Fibroblast of mammary gland (primary cell): ENCODE measurements at places on chromosomes 2 and 18.

DNA sequence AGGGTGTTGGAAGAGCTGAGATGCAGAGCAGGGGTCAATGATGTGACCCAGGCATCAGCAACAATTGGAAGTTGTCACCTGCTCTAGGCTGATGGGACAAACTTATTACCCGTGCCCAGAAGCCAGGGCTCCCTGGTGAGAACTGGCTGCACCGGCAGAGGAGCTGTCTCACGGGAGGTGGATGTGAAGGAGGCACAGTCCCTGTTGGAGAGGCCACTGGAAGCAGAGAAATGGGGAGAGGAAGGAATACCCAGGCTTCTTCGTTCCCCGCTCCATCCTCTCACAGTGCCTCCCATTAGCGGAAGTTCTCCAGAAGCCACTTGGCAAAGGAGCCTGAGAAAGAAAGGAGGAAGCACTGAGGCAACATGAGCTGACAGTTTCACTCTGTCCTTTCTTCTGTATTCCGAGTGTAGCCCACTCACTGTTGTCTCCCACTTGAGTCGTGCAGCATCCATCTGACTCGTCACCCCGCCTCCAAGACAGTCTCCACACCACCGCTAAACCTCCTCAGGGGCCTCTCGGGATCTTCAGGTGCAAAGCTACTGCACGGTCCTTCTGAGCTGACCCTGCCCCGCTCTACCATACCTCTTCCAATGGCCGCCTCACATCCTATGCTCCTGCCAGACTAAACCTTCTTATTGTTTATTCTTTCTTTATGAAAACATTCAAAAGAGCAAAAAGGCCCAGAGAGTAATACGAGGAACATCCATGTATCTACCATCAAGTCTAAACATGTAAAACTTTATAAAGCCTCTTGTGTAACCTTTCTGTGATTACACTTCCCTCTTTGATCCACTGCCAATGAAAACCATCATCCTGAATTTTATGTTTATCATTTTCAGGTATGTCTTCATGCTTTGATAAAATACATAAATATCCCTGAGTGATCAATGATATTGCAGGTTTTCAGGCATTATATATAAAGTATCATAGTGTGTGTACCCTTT lies 19.1 kb upstream of the AFTPH start:
- DNase-seq = no peak

GRCh38 chr2:191999101-191999841 lies 152.4 kb upstream of the CAVIN2 start:
- peak; percentile 40 for DNase-seq

GRCh38 chr2:231212329-231212845 lies 14.0 kb downstream of the ARMC9 start:
- DNase-seq = peak; percentile 28

- DNase-seq = no peak
Measured at GRCh38 chr18:40006634-40007033, 1948.4 kb upstream of the PIK3C3 start.

DNA sequence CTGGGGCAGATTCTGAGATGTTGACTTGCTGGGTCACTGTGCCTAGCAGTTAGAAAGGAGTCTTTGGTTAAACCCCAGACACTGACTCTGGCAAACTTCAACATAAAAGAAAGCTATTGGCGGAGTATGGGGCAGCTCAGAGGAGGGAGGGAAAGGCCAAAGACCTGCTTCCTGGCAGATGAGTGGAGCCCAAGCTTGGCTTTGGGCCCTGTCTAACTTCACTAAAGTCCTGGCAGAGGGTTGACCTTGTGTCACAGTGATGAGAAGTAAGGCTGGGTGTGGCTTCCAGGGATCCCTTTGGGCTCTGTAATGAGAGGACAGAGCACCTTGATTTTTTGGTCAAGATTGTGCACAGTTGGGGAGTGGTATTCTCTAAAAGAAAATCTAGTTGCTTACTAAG lies 129.8 kb upstream of the SEC11C start:
- DNase-seq = no peak

DNA sequence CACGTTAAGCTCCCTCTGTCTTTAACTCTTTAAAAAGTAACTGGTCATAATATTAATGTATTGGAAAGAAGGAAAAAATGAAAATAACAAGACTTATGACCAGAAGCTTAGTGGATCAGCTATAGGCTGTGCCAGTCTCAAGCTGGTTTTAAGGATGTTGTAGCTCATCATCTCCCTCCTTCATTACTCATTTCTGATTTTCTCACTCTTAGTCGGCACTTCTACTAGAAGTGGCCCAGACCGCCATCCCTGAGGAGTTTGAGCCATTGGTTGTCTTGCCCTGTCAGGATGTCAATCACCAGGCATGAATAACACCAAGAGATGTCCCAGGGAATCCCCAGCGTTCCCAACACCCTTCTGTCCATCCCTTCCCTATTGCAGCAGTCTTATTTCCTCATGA lies 151.5 kb downstream of the ASXL3 start:
- no peak for DNase-seq

GRCh38 chr2:172964511-172965139 lies 111.0 kb upstream of the MAP3K20 start:
- DNase-seq = peak; percentile 44

DNA sequence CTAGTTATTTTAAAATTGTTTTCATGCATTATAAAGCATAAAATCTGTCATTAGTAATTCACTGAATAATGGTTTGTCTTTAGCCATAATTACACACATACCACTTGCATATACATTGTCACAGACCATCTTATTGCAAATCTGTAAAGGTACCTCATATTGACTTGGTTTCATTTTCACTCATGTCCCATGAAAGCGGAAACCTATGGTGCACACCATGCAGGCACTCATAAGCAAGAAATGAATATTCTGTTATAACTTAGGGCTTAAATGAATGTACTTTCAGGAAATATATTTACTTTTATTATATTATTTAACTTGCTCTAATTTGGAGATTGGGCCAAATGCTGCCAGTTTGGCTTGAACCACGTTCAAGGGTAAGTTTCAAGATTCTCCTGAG lies 29.2 kb upstream of the STK17B start:
- no peak for DNase-seq

DNA sequence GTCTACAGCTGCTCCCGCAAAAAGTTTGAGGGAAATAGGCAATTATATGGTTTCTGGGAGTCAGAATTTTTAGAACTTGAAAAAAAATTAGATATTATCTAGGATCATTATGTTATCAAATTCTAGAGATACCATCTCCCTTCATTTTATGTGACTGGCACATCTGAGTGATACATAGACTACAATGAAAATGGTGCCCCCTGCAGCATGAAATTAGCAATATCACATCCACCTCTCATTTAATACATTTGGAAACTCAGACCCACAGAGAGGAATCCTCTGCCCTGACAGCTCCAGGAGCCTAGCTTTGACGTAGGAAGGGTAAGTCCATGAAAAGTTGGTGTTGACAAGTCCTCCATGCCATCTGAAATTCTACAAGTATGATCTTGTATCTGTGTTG lies 381.6 kb downstream of the SUCLG1 start:
- DNase-seq = peak; percentile 0

GRCh38 chr2:162261032-162261945 lies 18.0 kb upstream of the FAP start:
- DNase-seq = peak; percentile 70

- no peak for DNase-seq
Measured at GRCh38 chr2:195848119-195848899, 191.3 kb downstream of the SLC39A10 start.

DNA sequence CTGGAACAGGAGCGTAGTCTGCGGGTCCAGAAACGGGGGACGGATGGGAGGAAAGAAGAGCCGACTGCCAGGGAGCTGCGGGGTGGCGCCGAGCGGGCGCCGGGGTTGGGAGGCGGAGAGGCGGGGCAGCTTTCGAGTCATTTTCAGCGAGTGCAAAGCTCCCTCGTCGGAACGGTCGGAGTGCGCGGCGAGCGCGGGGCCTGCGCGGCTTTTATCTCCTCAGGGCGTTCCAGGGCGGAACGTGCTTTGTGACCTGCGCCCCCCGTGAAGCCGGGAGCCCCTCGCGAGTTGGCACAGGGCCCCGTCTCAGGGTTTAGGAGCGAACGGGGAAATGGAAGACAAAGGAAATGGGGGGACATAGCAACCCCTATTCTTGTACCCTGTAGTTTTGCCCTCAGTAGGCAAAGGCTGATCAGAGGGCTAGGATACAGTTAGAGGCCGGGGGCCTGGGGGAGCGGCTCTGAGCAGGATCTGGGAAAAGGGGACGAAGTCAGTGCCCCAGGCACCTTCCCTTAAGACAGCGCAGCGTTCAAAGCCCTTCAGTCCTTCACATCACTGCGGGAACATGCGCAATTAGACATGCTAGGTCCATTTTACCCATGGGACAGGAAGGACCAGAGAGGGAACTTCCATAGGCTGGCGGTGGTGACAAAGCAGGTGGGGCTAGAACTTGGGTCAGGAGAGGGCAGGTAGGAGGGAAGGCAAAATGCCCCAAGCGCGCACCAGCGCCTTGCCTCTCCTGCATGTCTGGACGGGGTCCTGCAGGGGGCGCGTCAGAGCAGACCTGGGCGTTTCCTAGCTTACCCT lies 60.1 kb upstream of the IL1RL1 start:
- DNase-seq = peak; percentile 58

- no peak for DNase-seq
Measured at GRCh38 chr2:30249354-30249753, 18.0 kb downstream of the LBH start.

DNA sequence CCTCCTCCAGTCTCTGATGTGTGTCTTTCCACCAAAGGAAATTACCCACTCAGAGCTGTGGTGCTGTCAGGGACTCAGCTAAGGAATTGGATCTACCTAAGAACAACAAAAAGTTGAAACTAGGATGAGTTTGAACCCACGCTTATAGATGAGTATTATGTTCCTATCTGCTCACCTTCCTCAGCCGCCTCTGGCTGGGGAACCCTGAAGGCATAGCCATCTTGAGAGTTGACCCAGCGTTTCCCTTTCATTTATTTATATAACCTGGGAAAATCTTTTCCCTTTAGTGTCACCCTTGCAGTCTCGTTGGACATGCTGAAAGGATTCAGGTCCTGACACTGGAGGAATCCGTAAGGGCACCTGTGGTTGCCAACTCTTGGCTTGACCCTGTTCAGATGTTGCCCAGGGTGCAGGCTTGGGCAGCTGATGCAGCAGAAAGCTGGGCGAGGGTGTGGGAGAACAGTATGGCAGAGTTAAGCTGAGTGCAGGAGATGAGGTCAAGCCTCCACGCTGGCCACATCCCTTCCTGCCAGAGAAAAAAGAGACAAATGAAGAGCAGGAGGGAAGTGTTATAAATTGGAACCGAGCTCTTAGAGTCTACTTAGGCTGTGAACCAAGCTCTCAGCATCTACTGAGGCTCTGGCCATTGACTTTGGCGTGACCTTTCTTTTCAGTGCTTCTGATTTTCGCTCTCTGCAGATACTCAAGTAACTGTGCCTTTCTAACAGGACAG lies 1.9 kb downstream of the CDH20 start:
- no peak for DNase-seq

DNA sequence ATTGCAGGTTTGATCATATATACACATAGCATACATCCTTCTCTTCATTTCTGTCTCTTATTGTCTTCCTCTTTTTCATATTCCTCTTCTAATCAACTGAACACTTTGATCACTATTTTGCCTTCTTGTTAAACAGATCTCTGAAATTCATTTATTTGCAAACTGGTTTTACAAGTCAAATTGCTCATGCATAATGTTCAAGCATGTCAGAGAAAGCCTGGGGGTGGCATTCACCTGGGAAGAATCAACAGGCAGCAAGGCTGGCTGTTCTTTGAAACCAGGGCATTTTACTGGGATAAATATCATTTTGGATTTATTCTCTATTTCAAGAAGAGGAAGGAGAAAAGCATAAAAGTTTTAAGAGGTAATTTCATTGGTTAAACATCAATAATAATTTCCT lies 66.9 kb upstream of the LRATD1 start:
- no peak for DNase-seq

- DNase-seq = no peak
Measured at GRCh38 chr2:114222344-114222743, 220.1 kb upstream of the DPP10 start.

DNA sequence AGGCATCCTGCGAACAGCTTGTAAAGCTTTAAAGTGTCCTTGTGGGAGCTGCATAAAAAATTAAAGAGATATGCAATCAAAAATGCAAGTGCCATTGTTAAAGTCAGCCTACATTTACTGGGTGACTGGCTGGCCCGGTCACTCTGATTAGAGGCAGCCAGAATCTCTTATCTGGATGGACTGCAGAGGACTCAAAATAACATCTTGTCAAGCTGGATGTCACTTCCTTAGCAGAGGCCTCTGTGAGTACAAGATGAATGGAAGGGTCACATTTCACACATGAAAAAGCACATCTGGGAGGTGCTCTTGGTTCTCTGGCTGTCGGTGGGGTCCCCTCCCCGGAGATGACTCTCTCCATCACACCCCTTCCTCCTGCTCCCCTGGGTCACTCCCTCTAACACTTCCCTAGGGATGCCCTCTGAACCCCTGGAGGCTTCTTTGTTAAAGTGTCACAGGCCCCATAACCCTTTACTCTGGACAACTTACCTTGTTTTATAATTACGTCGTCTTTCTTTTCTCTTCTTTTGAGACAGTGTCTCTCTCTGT lies 122.1 kb downstream of the SH3BP4 start:
- DNase-seq = no peak

DNA sequence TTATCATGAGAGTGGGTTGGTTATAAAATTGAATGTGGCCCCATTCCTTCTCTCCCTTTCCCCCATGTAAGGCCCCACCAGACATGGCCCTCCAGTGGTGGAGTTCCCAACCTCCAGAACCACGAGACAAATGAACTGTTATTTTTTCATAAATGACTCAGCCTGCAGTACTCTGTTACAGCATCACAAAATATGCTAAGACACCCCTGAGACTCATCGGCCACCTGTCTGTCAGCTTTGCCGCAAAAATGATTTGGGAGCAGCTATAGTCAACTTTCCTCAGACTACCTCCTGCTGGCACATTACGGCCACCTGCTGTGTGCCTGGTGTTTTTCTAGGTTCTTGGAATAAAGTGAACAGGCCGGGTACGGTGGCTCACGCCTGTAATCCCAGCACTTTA lies 21.4 kb upstream of the C1QL2 start:
- no peak for DNase-seq

DNA sequence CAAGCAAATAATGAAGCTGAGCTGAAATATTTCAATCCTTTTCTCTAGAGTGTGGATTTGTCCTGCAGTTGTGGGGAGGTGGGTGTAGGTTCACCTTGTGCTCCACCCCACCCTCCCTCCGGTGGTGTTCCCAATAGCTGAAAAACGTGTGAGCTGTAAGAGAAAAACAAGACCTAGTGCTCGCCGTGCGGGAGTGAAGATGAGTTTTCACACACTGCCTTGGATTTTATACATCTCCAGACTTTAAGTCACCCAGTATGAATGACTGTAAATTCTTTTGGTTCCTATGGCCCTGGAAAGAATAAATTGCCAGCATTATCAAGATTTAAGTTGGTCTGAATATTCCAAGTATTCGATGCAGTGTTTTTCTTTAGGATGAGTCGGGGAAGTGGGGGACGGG lies 1.9 kb upstream of the SOX11 start:
- DNase-seq = no peak

GRCh38 chr2:162506706-162507105 lies 162.8 kb downstream of the GCA start:
- no peak for DNase-seq

- no peak for DNase-seq
Measured at GRCh38 chr18:55355223-55355622, 232.8 kb downstream of the TCF4 start.
